ENCODE measurements at places on chromosomes 3 and 15.
A peak's percentile ranks its signal among the peaks of the same experiment; 100 is the strongest.

- DNase-seq, result peak; percentile 52
These were observed 8.2 kb upstream of the ZNF589 start for GRCh38 chr3:48232734-48233133.

DNA sequence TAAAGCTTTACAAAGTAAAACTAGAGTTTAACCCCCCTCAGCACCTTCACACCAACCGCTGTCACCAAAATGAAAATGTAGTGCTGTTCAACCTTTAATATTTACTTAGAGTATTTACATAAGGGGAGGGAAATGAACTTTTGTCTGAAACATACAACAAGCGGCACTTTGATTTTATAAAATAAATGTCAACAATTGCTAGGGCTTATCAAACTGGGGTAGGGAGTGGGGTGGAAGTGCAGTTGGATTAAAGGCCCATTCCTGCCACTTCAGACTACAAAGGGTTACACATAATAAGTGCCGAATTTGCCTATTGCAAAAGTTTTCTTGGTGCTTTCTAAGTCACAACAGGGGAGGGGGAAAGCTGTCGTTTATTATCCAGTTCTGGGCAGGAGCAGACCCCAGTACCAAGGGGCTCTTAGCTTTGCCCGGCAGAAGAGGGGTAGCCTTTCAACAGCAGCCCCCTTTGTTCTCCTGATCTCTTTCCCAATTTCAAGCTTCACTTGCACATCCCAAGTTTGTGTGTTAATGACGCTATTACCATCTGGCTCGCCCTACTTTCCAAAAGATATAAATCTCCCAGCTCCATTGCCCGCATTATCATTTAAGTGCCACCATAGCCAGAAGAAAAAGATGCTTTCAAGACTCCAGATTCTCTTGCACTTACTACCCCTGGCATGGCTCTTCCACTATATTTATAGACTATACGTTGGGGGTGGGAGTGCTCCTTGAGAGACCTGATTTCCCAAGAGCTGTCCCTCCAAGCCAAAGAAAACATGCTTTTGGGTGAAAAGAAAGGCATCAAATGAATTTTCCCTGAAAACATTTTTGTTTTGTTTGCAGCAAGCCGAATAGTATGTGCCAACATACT lies 17.0 kb downstream of the SOX2 start:
- DNase-seq, result no peak

GRCh38 chr3:16174976-16175901 lies 759 bp downstream of the GALNT15 start:
- no peak for DNase-seq

GRCh38 chr3:85571835-85572234 lies 613.0 kb downstream of the CADM2 start:
- no peak for DNase-seq

DNA sequence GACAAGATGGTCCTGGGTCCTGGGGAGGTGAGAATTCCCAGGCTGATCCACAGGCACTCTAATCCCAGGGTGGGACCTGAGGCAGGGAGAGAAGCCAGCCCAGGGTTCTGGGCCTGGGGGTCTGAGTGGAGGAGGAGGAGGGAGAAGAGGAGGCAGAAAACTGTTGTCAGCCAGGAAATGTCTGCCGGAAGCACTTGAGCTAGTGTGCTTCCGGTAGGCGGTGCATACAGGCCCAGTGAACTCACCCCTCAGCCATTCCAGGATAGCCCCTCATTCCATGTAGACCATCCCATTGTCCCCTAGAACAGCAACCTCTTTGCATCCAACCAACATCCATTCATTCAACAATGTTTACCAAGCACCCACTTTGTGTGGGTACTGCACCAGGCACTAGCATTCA lies 47.9 kb upstream of the LCTL start:
- DNase-seq, result no peak

DNA sequence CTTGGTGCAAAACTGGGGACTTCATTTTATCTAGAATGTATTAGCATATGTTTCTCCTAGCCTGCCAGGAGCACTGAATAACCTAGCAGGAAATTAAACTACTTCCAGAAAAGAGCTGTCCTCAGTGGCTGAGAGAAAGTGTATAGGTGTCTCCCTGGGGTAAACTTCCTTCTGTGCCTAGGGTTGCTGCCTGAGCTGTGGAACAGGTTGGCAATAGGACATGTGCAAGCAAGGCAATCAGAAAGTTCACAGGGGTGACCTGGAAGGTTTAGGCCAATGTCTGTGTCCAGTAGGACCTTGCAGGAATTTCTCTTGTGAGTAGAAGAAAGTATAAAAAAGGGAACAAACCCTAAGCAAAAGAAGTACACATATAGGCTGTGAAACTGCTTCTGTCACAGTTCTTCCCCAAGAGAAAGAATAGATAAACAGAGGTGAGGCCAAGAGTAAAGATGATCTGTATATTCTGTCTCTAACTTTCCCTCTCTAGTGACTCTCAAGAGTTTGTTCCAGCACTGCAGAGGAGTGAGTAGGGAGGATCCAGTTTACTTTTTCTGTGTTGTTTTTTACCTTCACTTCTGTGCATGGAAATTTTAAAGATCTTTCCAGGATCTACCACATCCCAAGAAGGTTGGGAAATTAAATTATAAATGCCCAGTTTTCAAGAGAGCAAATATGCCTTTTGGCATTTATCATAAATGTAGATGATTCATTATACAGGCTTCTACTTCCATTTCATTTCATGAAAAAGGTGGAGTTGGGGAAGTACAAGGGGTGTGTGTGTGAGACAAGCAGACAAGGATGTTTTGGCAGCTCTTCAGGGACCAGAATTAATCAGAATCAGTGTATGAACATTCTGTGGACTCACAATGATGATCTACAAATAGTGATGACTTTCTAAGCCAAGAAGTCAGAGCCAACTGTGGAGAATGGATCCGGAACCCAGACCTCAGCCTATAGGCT lies 155.2 kb downstream of the RBPMS2 start:
- DNase-seq, result no peak
